ENCODE measurements at places on chromosomes 12 and 14.
A peak's percentile ranks its signal among the peaks of the same experiment; 100 is the strongest.

DNA sequence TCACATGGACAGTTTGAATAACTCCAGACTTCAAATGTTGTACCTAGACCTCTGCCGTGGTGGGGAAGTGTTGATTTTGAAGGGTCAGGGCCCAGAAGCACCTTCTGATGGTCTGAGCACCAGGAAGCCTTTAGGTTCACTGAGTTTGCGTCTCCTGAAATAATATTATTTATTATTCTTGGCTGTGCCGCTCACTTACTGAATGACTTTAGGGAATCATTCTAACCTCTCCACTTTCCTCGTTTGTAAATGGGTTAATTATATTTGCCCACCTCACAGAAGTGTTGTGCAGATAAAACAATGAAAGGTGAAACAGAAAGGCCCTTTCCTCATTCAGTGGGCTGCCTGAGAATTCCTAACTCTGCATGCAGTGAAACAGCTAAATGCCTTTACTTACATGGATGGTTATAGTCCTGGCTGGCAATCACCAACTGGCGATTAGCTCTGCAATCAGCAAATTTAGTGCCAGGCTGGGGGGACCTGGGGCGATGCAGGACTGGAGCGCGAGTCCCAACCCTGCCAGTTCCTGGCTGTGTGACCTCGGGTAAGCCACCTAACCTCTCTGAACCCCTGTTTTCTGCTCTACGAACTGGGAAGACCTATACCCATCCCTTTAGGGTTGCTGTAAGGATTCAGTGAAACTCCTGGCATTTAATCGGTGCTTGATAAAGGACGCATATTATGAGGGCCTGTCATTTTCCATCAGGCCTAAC is 57.5 kb downstream of the MAP1LC3B2 start:
- DNase-seq = no peak

GRCh38 chr12:93571925-93572711 is at the start of gene SOCS2:
SOCS2 (plus strand) TSS chr12:93572675; CDS start chr12:93572898, 223 bp downstream.
- peak; percentile 26 for DNase-seq

GRCh38 chr12:111337371-111337770 is 31.5 kb downstream of the PHETA1 start:
- no peak for DNase-seq

GRCh38 chr12:124505001-124505818 is 62.2 kb downstream of the NCOR2 start:
- no peak for DNase-seq

GRCh38 chr12:64518396-64518795 is 66.5 kb downstream of the TBK1 start:
- no peak for DNase-seq

DNA sequence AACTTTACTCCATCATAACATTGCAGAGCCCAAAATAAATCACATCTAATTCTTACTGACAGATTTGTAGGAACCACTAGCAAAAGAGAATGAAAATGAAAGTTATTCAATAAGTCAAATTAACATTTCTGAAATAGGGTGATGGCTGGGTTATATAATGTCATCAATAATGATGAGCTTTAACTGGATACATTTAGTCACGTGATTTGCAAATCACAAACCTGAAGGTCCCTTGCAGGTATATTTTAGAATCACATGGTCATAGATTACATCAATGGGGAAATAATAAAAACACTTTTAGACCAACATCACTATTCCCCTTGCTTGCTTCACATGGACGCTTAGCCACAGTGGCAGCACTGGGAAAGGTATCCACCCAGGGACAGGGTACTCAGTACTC is 86.7 kb downstream of the PRIMA1 start:
- DNase-seq = no peak

- DNase-seq = no peak
These were observed 209.1 kb downstream of the DACT1 start for GRCh38 chr14:58846682-58847465.

GRCh38 chr12:48924617-48925303 is 532 bp downstream of the FKBP11 start:
- peak; percentile 81 for DNase-seq

- DNase-seq = no peak
These were observed 40.4 kb downstream of the TSPAN9 start for GRCh38 chr12:3117591-3118015.

GRCh38 chr12:66028390-66028789 is 102.2 kb downstream of the LLPH start:
- DNase-seq = no peak

- no peak for DNase-seq
These were observed 264.0 kb downstream of the EGLN3 start for GRCh38 chr14:33686856-33687255.

GRCh38 chr14:73829526-73830431 is 21.9 kb upstream of the PTGR2 start:
- no peak for DNase-seq

DNA sequence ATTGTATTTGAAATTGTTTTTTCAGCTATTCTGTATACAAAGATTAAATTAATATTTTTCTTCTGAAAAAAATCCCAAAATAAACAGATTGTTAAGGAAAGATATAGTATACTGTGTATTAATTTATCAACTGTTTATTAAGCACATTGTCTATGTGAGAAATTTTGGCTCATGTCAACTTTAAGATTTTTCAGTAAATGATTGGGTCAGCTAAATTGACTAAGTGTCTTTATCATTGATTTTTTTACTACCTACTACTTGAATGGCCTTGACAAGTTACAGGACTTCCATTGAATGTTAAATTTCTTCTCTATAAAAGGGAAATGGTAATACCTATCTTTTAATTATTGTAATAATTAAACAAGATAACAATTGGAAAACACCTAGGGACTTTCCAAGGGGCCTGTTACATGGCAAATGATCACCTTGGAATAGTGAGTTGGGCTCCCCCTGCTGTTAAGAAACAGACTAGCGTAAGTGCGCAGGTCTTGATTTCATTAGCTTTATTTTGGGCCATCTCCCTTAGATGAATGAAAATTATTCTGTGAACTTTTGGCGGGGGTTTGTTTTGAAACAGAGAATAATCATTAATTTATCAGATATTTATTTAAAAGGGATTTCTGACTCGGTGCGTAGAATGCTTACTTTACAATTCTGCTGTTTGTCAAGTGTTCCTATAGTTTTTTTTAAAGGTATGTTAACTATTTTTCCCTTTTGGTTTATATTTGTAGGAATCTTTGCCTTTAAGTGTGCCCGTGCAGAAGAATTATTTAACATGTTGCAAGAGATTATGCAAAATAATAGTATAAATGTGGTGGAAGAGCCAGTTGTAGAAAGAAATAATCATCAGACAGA is 14.5 kb upstream of the CCT2 start:
- DNase-seq = no peak

DNA sequence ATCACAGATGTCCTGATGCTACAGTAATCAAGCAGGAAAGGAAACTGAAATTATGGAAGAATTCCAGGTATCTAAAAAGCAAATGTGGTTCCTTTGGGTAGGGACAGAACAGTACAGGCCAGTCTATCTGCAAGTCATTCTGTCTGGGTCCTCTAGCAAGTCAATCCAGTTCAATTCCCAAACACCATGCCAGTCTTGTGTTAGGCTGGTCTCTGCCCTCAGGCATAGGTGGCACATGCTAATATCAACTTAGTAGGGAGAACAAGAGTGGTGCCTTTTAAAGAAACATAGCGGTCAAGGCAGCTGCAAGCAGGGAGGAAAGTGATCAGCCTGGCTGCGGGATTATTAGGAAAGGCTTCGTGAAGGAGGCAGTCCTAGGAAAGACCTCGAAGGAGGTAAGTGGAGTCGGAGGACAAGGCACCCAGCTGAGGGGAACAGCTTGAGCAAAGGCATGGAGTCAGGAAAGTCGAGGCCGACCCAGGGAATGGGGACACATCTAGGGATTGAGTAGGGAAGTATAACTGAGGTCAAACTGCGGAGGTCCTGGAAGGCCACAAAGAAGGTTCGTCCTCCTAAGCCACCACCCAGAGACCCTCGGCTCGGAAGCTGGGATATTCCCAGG is 3.8 kb upstream of the PLEKHG6 start:
- no peak for DNase-seq

DNA sequence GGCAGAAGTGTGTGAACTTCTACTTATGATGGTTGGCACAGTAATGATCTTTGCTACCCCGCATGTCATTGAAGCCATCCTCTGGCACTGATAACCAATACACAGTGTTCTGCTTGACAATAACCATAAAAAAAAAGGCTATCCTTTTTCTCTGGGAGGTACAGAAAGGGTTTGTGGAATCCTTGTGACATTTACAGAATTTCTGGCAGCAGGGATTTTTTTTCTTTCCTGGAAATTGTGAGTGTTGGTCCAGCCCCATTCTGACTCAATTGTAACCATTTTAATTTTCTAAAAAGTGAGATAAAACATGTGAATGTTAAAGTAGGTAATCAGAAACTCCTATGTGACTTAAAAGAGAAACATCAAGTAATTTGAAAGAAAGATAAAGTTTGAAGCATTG is 943.8 kb downstream of the TMTC2 start:
- DNase-seq = no peak

- DNase-seq = peak; percentile 24
These were observed 437 bp downstream of the ERO1A start for GRCh38 chr14:52694761-52695480.

DNA sequence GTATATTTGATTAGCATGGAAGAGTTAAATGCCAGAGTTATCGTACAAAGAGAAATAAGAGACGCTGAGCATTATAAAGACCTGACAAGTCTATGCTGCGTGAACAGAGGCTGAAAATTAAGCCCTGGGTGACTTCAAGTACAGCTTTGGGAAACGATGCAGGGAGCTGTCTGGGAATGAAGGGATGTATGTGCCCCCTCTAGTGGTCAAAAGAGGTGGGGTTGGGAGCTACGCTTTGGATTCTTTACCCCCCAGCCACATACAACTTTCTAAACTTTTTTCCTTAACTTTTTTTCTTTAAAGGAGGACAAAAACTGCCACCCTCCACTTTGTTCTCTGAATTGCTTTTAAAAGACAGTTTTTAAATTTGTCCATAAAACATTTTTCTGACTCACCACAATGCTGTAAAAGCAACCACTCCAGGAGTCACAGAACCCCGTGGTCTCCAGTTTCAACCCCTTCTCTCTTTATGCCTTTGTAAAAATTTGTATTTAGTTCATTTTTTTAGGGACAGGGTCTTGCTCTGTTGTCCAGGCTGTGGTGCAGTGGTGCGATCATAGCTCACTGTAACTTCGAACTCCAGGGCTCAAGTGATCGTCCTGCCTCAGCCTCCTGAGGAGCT is 59.4 kb downstream of the ZNF664 start:
- no peak for DNase-seq

DNA sequence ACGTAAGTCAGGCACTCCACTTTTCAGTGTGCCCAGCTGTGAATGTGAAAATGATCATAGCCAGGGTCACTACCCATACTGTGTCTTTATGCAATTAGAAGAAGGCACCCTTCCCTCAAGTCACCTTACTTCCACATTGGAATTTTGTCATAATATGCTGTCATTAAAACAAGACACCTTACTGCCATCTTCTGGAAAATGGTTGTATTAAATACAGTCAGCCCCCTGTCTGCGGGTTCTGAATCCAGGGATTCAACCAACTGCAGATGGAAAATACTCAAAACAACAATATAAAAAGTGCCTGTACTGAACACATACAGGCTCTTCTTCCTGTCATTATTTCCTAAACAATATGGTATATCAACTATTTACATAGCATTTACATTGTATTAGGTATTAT is 70.2 kb upstream of the TBX5 start:
- DNase-seq = no peak
